ENCODE measurements at places on chromosomes 3 and 15. TPM values are rescaled to one million over a fixed set of nuclear protein-coding genes. Genes with fewer than 3 reads are reported as not detected.
A peak's percentile ranks its signal among the peaks of the same experiment; 100 is the strongest.

Gene GPR160
- 3.6 TPM for total RNA-seq

Gene TMEM158
- 0.66 TPM for total RNA-seq

Gene UROC1
- not detected for total RNA-seq

GRCh38 chr3:126060613-126061145 lies 23.2 kb downstream of the SLC41A3 start:
- no peaks in the 10 kb centered on the region for H3K36me3 ChIP-seq
- H3K27ac ChIP-seq = no peak overlapping the region
- H3K4me1 ChIP-seq = peaks cover 5% of the 10 kb centered on the region
- H3K27me3 ChIP-seq = no peaks in the 10 kb centered on the region
- no peak overlapping the region for H3K4me3 ChIP-seq
- peak; percentile 49 for DNase-seq

- H3K36me3 ChIP-seq = no peaks in the 10 kb centered on the region
- peaks cover 22% of the 10 kb centered on the region for H3K27me3 ChIP-seq
- peak; percentile 88 for DNase-seq
- H3K27ac ChIP-seq = peak overlapping the region; percentile 96
- H3K4me1 ChIP-seq = peaks cover 25% of the 10 kb centered on the region
Observed at GRCh38 chr15:59918994-59919951, 84.8 kb upstream of the FOXB1 start.

- DNase-seq = peak; percentile 71
- H3K36me3 ChIP-seq = peaks cover 24% of the 10 kb centered on the region
- H3K4me1 ChIP-seq = peaks cover 52% of the 10 kb centered on the region
Observed at GRCh38 chr3:11641683-11642430, 1.9 kb downstream of the VGLL4 start.

- H3K36me3 ChIP-seq = no peaks in the 10 kb centered on the region
- no peak for DNase-seq
- H3K27ac ChIP-seq = no peak overlapping the region
- H3K4me1 ChIP-seq = no peaks in the 10 kb centered on the region
- H3K27me3 ChIP-seq = peaks cover 2% of the 10 kb centered on the region
Observed at GRCh38 chr15:32824777-32825176, 107.0 kb downstream of the GREM1 start.

GRCh38 chr15:101533371-101534140 lies 44.0 kb upstream of the PCSK6 start:
- DNase-seq = no peak
- no peaks in the 10 kb centered on the region for H3K4me1 ChIP-seq
- H3K4me3 ChIP-seq = no peak overlapping the region
- no peaks in the 10 kb centered on the region for H3K27me3 ChIP-seq
- H3K27ac ChIP-seq = no peak overlapping the region

- H3K4me3 ChIP-seq = no peak overlapping the region
- no peaks in the 10 kb centered on the region for H3K36me3 ChIP-seq
- DNase-seq = no peak
- peaks cover 7% of the 10 kb centered on the region for H3K4me1 ChIP-seq
Observed at GRCh38 chr15:89693696-89694095, 3.1 kb downstream of the WDR93 start.

DNA sequence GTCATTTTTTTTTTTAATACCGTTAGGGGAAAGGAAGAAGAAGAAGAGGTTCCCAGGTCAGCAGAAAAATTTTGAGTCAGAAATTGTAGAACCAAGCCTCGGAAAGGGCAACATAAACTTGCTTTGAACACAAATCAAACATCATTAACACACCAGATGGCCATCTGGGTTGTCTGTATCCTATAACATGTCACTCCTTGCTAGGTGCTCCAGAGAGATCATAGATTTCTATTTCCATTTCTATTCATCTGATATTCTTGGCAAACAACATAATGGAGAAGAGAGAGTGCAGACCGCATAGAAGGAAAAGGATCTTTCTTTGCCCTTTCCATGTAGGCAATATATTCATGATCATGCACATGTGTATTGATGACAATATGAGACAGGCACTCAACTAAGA lies 129.5 kb upstream of the STT3B start:
- no peak for DNase-seq
- no peak overlapping the region for H3K27ac ChIP-seq
- H3K4me1 ChIP-seq = peaks cover 12% of the 10 kb centered on the region
- no peak overlapping the region for H3K4me3 ChIP-seq
- H3K36me3 ChIP-seq = peaks cover 3% of the 10 kb centered on the region

DNA sequence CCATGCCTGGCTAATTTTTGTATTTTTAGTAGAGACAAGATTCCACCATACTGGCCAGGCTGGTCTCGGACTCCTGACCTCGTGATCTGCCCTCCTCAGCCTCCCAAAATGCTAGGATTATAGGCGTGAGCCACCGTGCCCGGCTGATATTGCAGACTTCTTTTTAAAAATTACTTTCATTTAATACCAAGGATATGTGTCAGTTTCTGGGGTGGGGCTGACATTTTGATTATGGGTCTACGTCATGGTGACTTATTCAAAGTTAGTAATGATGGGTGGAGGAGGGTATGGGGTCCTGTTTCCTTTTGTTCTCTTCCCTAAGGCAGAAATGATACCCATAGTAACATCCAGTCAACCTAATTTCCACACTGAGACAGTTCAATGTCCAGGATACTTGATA lies 34.7 kb downstream of the GBE1 start:
- no peaks in the 10 kb centered on the region for H3K27me3 ChIP-seq
- DNase-seq = no peak
- H3K27ac ChIP-seq = no peak overlapping the region

GRCh38 chr3:15331606-15332404 lies 581 bp downstream of the SH3BP5 start:
- DNase-seq = peak; percentile 79
- H3K4me3 ChIP-seq = peak overlapping the region; percentile 92
- peak overlapping the region; percentile 82 for H3K27ac ChIP-seq
- peaks cover 2% of the 10 kb centered on the region for H3K27me3 ChIP-seq

- no peak overlapping the region for H3K27ac ChIP-seq
- H3K4me1 ChIP-seq = no peaks in the 10 kb centered on the region
- no peak overlapping the region for H3K4me3 ChIP-seq
- DNase-seq = no peak
- H3K36me3 ChIP-seq = no peaks in the 10 kb centered on the region
Observed at GRCh38 chr3:149443545-149443912, 31.0 kb upstream of the TM4SF4 start.

GRCh38 chr3:89795506-89795905 lies 688.1 kb downstream of the EPHA3 start:
- no peak overlapping the region for H3K27ac ChIP-seq
- no peak for DNase-seq
- no peaks in the 10 kb centered on the region for H3K4me1 ChIP-seq
- no peaks in the 10 kb centered on the region for H3K27me3 ChIP-seq
- H3K4me3 ChIP-seq = no peak overlapping the region

DNA sequence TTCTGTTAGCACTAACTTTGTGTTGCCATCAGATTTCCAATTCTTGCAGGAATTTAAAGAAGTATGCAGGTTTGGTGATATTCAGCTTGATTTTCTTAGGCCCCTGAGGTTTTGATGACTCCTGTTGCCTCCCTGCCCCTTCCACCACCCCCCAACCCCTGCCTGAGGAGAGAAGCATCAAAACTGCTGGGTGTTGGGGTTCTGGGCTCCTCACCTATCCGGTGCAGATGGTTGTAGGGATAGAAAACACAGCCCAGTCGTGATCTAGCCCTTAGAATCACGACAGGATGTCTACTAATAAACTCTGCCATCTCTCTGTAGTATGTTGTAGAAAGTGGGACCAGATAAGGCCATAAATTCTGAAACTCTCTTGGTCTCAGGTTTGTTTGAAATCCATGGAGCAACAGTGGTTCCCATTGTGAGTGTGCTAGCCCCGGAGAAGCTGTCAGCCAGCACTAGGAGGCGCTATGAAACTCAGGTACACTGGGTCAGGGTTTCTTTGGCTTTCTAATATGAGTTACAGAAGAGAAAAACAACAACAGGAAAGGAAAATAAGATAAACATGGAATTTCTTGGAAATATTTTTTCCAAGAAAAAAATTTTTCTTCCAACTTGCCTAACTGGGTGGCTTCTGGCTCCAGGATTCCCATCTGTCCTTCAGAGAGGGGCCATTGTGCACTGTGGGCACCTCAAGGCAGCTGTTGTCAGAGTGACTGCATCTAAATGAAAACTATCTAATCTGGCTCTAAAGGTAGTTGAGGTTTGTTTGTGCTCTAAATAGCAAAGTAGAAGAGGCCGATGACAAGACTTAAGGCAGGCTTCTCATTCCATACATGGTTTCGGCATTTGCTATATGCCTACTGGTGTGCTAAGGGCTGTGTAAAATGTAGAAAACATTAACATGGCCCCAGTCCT lies 8.7 kb downstream of the SRP14 start:
- no peaks in the 10 kb centered on the region for H3K27me3 ChIP-seq
- H3K27ac ChIP-seq = no peak overlapping the region
- DNase-seq = peak; percentile 70
- H3K4me1 ChIP-seq = peaks cover 6% of the 10 kb centered on the region
- H3K4me3 ChIP-seq = no peak overlapping the region

DNA sequence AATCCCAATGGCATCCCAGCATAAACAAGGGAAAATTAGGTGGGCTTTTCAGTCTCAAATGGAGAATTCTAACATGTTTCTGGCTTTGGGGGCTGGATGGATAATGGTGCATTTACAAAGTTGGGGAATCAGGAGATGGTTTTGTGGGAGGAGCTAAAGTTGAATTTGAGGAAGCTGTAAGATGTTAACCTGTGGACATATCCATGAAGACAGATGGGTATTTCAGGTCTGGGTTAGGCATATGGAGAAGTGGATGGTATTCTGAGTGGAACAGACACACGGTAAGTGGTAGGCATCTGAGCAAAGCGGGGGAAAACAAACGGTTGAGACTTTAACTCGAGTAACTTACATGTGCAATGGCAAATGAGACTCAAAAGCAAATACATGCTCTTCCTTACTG lies 1.7 kb upstream of the LMLN start:
- no peaks in the 10 kb centered on the region for H3K27me3 ChIP-seq
- DNase-seq = no peak
- H3K4me1 ChIP-seq = peaks cover 50% of the 10 kb centered on the region
- peaks cover 47% of the 10 kb centered on the region for H3K36me3 ChIP-seq
- peak overlapping the region; percentile 96 for H3K4me3 ChIP-seq
